ENCODE measurements at places on chromosomes 7 and 10. TPM values are rescaled to one million over a fixed set of nuclear protein-coding genes. Genes with fewer than 3 reads are reported as not detected.

DNA sequence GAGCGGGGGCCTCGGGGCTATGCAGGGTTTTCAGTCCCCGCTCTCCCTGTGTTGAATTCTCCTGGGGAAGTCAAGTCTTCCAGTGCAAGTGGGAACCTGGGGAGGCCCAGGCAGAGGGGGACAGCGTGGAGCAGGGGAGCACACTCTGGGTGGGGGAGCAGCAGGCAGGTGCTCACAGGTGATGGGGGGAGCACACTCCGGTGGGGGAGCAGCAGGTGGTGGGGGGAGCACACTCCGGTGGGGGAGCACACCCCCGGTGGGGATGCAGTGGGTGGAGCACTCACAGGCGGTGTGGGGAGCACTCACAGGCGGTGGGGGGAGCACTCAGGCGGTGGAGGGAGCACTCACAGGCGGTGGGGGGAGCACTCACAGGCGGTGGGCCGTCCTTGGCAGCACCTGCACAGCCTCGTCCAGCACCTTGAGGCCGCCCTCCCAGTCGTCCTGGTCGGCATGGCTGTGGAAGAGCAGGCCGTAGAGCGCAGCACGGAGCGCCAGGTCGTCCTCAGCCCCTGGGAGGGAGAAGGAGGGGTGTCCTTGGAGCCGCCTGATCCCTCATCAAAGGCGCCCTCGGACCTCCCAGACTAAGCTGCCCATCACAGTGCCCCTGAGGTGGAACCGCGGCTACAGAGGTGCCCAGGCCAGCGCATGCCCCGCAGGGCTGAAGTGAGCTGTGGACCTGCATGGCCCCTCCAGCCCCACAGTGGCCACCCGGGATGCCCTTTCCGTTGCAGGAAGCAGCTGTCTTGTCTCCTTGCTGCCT lies 56.7 kb downstream of the CFAP46 start:
- DNase-seq = no peak

DYDC2 gene
- total RNA-seq = not detected

GRCh38 chr7:47520406-47520805 lies 61.5 kb downstream of the TNS3 start:
- no peak for DNase-seq

DNA sequence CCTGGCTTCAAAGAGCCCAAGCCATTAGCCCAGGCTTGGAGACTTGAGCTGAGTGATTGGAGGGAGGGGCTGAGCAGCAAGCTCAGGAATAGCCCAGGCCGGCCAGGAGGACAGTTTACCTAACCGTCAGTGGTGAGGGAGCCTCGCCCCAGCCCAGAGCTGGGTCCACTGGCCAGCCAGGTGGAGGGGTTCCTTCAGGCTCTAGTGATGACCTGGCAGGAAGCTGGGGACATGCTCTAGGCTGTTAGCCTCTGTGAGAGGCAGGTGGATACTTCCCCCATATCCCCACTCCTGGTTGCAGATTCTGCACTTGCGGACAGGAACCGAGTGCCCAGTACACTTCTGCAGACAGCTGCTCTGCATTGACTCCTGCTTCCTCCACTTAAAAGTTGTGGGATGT lies 61.2 kb upstream of the ANTXRL start:
- DNase-seq = peak; percentile 35
